ENCODE measurements at places on chromosomes 2 and 18. TPM values are rescaled to one million over a fixed set of nuclear protein-coding genes. Genes with fewer than 3 reads are reported as not detected.

The ATOH8 gene
- 66.5 TPM for total RNA-seq

The ANXA4 gene
- 63.6 TPM for total RNA-seq

The PCARE gene
- total RNA-seq, result not detected

The TEX44 gene
- total RNA-seq, result not detected

The PSMA8 gene
- total RNA-seq, result not detected

The FIGLA gene
- total RNA-seq, result not detected

The CEBPZOS gene
- total RNA-seq, result 23.6 TPM

The CLHC1 gene
- 4.7 TPM for total RNA-seq

- no peak for DNase-seq
- no peak overlapping the region for H3K27ac ChIP-seq
- peaks cover 4% of the 10 kb centered on the region for H3K4me1 ChIP-seq
- no peaks in the 10 kb centered on the region for H3K36me3 ChIP-seq
- no peak overlapping the region for H3K4me3 ChIP-seq
Measured at GRCh38 chr2:133596701-133597393, 28.6 kb upstream of the NCKAP5 start.

DNA sequence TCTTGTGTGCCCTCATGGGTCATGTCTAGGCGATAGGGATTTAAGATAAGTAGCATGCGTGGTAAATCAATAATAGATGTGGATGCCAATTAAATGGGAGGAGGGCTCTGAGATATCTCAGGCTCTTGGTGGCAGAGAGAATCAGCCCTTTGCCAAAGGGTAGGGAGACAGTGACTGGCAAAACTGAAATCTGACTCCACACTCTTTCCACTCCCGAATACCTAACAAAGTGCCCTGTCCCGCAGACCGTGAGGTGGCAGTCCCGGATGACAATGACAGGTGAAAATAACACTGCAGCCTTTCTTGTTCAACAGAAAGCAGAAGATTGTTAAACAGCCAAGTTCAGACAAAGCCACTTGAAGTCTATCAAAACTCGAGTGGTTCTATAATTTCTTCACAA, 47.0 kb downstream of the C2orf76 start:
- no peak for DNase-seq
- H3K4me3 ChIP-seq, result no peak overlapping the region
- H3K4me1 ChIP-seq, result peaks cover 16% of the 10 kb centered on the region
- H3K36me3 ChIP-seq, result no peaks in the 10 kb centered on the region
- no peaks in the 10 kb centered on the region for H3K27me3 ChIP-seq

GRCh38 chr2:155633887-155634570, 698.5 kb downstream of the NR4A2 start:
- H3K4me3 ChIP-seq, result no peak overlapping the region
- DNase-seq, result no peak
- H3K27ac ChIP-seq, result no peak overlapping the region
- H3K36me3 ChIP-seq, result no peaks in the 10 kb centered on the region
- H3K4me1 ChIP-seq, result no peaks in the 10 kb centered on the region

DNA sequence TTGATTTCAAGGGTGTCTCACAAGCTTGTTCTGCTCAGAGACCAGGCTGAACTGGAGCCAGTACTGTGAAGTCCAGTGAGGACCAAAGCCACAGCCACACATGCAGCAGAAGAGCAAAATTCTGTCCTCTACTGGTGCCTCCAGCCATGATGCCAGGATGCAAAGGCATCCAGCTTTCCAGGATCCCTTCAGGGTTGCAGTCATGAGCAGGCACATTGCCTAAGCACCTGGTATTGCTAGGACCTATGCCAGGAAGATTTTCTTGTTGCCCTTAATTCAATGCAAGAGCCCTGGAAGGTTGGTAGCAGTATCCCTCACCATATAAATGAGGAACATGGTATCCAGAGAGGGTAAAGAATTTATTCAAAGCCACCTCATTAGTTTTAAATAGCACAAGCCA, 78.9 kb upstream of the CYRIA start:
- no peaks in the 10 kb centered on the region for H3K36me3 ChIP-seq
- H3K4me1 ChIP-seq, result no peaks in the 10 kb centered on the region
- no peaks in the 10 kb centered on the region for H3K27me3 ChIP-seq
- no peak overlapping the region for H3K27ac ChIP-seq

GRCh38 chr2:57080035-57080434, 896.2 kb downstream of the CCDC85A start:
- no peaks in the 10 kb centered on the region for H3K4me1 ChIP-seq
- no peak overlapping the region for H3K4me3 ChIP-seq
- no peak overlapping the region for H3K27ac ChIP-seq
- H3K27me3 ChIP-seq, result no peaks in the 10 kb centered on the region
- H3K36me3 ChIP-seq, result no peaks in the 10 kb centered on the region

DNA sequence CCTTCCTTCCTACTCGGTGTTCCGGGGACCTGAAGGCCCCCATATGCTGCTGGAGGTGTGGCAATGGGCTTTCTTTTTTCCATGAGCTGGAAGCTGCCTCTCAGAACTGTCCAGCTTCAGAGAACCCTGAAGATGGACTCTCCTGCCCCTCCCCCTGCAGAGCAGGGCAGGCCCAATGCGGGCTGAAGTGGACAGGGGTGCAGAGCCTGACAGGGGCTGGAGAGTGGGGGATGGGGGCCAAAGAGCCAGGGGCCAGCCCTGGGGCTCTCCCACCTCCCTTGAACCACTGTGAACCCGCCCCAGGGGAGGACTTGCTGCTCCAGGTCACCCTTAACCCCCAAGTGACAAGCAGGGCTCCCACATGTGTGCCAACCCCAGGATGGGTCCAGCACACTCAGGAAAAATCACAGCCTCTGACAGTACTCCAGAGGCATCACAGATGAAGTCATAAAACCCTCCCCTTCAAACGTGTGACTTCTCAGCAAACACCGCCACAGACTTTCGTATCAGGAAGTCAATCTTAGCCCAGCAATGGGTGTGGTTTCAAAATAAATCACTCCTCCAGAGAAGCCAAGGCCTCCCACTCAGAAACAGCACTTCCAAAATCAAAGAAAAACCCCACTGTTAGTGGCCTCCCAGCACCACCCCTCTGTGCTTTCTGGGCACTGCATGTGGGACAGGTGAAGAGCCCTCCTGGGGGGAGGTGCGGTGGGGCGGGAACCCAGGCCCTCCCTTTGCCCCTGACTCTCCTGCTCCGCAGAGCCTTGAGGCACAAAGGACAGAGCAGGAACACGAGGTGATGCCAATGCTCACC, 135.8 kb downstream of the HDAC4 start:
- peaks cover 78% of the 10 kb centered on the region for H3K4me1 ChIP-seq
- H3K27ac ChIP-seq, result peak overlapping the region; percentile 84

GRCh38 chr2:10982931-10983701, 71.4 kb downstream of the KCNF1 start:
- peak overlapping the region; percentile 19 for H3K4me3 ChIP-seq
- H3K27ac ChIP-seq, result no peak overlapping the region
- H3K4me1 ChIP-seq, result peaks cover 8% of the 10 kb centered on the region
- H3K36me3 ChIP-seq, result no peaks in the 10 kb centered on the region
- H3K27me3 ChIP-seq, result no peaks in the 10 kb centered on the region
- DNase-seq, result no peak

DNA sequence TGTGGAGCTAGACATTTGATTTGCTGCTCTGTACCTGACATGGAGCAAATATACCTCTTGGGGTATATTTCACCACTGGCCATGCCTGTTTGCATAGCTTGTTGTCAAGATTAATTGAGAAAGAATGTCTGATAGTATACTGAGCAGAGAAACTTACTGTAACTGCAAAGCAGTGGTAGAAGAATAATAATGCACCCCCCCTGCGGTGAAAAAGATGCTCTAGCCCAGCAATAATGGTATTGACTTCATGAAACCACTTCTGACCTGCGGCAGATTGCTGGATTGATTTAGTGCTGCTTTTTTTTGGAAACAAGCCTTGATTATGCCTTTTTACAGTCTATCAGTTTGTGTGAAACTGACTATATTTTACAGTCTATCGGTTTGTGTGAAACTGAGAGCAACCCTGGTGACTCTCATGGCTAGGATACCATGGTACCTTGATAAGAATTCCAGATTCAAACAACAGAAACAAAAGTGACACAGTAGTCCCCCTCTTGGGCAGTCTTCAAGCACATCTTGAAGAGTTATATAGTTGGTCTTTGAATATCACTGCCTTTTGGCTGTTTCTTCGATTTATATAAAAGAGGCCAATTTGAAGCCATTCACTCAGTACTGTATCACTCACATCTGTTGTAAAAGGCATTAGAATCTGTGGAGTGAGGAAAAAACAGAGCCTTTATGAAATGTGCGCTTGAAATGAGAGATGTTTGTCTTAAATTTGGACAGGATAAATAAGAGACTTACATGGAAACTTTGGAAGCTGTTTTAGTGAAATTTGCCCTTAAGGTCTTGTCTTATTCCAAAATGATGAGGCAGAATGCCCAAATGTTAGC, 102.5 kb downstream of the FMNL2 start:
- peaks cover 42% of the 10 kb centered on the region for H3K4me1 ChIP-seq
- H3K27ac ChIP-seq, result no peak overlapping the region
- no peaks in the 10 kb centered on the region for H3K36me3 ChIP-seq

- peaks cover 65% of the 10 kb centered on the region for H3K4me1 ChIP-seq
- no peaks in the 10 kb centered on the region for H3K27me3 ChIP-seq
- no peaks in the 10 kb centered on the region for H3K36me3 ChIP-seq
- H3K27ac ChIP-seq, result peak overlapping the region; percentile 5
- DNase-seq, result no peak
Measured at GRCh38 chr18:12028040-12028628, 46.8 kb downstream of the IMPA2 start.

DNA sequence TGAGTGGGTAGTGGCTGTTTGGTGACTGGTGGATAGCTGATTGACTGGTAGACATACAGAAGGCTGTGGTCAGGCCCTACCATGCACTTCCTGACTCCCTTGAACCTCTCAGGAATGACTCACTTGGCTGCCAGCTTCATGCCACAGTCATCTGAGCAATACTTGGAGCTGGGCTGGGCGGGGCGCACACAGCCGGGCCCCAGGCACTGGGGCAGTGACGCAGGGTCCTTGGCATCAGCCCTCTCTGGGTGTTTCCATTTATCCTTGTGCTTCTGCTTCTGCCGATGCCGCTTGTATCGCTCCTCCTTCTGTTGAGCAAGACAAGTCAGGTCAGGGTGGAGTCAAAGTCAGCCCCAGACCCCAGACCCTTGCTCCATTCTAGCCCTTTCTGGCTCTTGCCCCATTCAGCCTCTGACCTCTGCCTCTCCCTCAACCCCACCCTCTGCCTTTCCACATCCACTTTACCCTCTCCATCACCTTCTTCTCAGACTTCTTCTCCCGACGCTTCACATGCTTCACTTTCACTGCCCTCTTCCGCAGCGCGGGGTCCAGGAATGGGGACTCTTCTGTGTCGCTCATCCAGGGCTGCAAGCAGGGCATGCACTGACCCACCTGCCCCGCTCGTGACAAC, 3.0 kb upstream of the MBD1 start:
- H3K27ac ChIP-seq, result no peak overlapping the region
- no peaks in the 10 kb centered on the region for H3K36me3 ChIP-seq
- peaks cover 32% of the 10 kb centered on the region for H3K4me1 ChIP-seq
- no peak overlapping the region for H3K4me3 ChIP-seq

DNA sequence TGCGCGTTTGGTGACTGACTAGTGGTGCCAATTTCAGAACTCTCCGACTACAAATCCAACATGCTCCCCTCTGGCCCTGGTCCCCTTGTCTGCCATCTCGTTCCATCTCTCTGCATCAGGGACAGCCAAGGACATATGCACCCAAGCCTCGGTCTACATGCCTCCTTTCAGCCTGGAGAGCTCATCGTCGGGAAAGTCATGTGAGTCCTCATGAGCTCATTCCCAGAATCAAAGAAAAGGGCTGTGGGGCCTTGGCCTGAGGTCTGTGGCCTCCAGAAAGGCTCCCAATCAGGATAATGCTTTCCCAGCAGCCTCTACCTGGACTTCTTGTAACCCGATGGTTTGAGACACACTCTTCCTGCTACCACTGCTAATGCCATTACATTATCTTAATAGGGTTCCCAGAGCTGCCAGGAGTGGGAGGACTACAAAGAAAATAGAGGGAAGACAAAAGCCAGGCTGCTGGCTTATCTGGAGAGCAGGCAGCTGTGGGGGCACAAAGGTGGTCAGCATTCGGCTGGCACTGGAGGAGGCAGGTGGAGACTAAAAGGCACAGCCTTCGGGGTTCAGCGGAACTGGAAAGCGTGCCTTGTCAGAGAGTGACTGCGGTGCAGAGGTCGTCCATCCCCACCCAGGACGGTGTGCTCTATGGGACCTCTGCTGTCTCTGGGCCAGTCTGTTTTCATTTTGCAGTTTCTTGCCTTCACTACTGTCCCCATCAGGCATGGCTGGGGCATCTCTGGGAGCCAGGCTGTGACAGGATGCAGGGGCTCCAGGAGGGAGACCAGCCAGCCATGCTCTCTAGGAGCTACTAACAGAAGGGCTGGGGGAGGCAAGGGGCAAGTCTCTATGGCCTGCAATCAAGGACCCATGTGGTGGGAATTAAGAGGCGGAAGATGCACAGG, 104.4 kb upstream of the SMAD2 start:
- no peak for DNase-seq
- no peak overlapping the region for H3K27ac ChIP-seq
- peaks cover 44% of the 10 kb centered on the region for H3K4me1 ChIP-seq
- H3K4me3 ChIP-seq, result no peak overlapping the region
- no peaks in the 10 kb centered on the region for H3K27me3 ChIP-seq

- H3K27me3 ChIP-seq, result no peaks in the 10 kb centered on the region
- H3K4me3 ChIP-seq, result peak overlapping the region; percentile 74
- H3K27ac ChIP-seq, result peak overlapping the region; percentile 98
- DNase-seq, result no peak
- H3K36me3 ChIP-seq, result no peaks in the 10 kb centered on the region
Measured at GRCh38 chr2:200307724-200308545, 1.4 kb downstream of the SPATS2L start.

GRCh38 chr2:86631846-86632485, 8.3 kb upstream of the RNF103 start:
- no peak overlapping the region for H3K4me3 ChIP-seq
- no peak overlapping the region for H3K27ac ChIP-seq
- no peak for DNase-seq

DNA sequence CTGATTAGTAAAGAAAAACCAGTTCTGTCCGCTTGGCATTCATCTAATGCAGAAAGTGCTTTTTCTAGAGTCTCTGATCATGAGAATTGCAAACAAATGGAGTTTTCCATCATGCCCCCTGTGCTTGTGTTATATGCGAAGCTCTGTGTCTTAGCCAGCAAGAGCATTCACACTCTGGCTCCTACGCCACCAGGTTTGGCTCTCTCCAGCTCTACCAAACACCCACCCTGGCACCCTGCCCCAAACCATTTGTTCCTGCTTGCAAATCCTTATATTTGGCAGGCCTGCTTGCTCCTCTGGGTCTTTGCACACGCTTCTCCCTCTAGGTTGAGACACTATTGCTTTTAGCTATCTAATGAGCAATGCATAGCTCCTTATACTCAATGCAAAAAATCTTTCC, 204.1 kb upstream of the CYRIA start:
- H3K4me1 ChIP-seq, result no peaks in the 10 kb centered on the region
- no peak for DNase-seq
- H3K27ac ChIP-seq, result no peak overlapping the region

DNA sequence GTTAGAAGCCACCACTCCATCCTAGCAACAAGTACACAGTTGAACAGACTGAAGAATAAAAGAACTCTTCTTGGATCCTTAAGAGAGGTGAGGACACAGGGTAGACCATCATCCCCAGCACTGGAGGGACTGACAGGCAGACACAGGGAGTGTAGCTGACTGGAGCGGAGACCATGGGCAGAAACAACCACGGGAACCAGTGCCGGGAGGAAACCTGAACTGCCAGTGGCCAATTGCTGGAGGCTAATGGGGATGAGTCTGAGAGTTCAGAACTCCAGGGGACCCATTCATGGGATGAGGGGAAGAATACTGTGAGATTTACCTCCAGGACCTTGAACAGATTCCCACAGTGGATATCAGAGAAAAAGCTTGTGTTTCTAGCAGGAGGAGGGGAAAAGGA, 76.8 kb downstream of the HS6ST1 start:
- no peaks in the 10 kb centered on the region for H3K27me3 ChIP-seq
- H3K27ac ChIP-seq, result no peak overlapping the region
- no peaks in the 10 kb centered on the region for H3K36me3 ChIP-seq
- H3K4me1 ChIP-seq, result no peaks in the 10 kb centered on the region
- no peak overlapping the region for H3K4me3 ChIP-seq
- DNase-seq, result no peak
